Fibroblast of skin of scalp (primary cell): ENCODE measurements at places on chromosomes 3 and 15.

DNA sequence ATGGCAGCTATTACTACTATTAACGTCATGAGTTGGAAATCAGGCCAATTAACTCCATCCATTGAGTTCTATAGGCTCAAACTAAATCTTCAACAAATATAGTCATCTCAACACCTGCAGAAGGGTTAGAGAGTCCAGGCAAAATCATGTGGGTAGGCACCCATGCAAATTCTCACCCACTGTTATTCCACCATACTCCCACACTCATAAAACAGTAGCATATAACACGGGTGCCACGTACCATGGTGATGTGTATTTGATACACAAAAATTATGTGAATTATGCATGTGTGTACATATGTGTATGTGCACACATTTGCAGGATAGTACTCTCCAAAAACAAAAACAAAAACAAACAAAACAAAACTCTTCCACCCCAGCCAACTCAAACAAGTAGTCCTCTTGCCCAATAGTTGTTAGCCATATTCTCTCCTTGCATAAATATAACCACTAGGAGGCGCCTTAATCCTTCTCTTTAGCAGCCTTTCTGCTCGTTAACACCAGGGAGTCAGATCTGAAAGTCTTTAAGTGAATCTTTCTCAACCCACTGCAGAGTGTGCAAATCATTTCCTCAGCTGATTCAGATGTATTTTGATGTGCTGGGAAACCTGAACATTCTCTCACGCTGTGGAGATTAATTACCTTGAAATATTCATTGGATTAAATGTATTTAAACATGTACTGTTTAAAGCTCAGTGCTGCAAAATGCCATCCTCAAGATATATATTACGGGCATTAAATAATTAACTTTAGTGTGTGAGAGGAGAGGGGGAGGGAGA is 38.0 kb upstream of the COPB2 start:
- peak; percentile 74 for DNase-seq

GRCh38 chr3:32026593-32026992 is 45.0 kb downstream of the ZNF860 start:
- DNase-seq, result no peak

DNA sequence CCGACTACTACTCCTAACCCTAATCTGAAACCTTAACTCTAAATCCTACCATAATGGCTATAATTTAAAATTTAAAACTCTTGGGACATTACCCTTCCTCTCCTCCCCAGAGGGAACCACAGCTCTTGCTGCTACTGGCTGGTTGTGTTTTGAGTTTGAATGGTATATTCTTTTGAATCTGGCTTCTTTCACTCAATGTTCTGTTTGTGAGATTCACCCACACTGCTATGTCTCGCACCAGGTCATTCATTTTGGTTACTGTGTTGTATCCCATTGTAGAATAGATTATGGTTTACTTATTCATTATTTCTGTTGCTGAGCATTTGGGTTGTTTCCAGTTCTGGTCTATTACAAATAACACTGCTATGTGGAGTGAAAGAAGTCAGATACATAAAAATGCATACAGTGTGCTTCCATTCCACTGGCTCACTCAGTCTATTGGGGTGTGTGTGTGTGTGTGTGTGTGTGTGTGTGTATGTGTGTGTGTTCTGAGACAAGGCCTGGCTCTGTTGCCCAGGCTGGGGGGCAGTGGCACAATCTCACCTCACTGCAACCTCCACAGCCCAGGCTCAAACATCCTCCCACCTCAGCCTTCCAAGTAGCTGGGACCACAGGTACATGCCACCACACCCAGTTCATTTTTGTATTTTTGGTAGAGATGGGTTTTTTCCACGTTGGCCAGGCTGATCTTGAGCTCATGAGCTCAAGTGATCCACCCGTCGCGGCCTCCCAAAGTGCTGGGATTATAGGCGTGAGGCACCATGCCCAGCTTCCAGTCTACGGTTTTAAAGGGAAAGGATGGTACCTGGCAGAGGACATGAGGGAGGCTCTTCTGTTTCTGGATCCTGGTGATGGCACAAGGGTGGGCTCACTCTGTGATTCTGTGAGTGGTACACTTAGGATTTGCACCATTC is 19.2 kb upstream of the SYNM start:
- peak; percentile 82 for DNase-seq

GRCh38 chr3:18609187-18609586 is 184.0 kb upstream of the SATB1 start:
- DNase-seq, result no peak

DNA sequence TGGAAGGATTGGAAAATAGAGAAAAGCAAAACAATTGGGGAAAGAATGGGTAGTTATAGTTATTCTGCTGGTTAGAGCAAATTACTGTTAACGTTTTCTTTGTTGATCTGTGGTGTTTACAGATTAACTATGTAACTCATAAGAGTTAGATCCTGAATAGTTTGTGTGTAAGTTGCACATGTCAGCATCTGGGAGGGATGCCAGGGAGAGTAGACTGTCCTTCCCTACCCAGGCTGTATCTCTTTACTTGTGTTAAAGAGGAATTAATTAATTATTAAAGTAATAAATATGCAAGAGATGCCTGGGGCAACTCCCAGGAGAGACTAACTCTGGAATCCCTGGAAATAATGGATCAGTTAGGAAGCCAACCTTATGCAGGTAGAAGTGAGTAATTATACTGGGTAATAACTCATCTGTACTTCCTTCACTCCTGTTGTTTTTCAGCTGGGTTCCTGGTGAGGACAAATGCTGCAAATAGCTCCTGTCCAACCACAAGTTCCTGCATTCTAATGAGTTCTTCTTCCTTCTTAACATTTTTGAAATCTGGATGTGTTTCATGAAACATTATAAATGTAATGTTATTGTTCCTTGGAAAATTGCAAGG is 18.9 kb downstream of the GHRL start:
- no peak for DNase-seq
